ENCODE measurements at places on chromosomes 11 and 22.

DNA sequence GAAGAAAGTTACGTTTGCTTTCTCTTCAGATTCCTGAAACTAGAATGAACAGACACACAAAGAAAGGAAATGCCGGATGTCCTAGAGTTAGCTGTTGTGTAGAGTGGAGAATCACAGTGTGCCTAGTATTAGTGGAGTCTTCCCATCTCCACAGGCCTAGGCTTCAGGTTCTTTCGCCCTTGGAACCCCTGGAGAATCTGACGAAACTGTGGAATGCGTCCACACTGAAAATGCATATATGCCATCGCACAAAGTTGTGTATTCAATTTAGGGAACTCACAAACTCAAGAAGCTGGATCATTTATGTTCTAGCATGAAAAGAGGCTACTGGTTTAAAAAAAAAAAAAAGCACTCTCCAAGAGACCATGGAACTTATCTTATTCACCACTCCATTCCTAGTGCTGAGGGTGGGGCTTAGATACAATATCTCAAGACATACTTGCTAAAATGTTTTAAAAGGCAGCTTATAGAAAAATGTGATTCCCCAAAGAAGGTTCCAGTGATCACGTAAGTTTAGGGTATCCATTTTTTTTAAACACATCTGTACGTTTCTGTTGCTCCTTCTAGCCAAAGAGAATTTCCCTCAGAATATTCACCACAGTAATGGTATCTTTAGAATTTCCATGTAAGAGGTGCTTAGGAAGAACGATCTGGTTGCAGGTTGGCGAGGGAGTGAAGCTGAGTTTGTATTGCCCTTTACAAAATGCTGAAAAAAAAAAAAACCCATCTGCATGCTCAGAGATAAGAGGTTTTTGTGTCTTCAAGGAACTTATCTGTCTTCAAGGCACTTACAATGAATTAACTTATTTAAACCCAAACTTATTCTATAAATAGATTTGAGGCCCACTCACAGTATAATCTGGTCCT lies 20.0 kb downstream of the MAML2 start:
- no peak for DNase-seq

DNA sequence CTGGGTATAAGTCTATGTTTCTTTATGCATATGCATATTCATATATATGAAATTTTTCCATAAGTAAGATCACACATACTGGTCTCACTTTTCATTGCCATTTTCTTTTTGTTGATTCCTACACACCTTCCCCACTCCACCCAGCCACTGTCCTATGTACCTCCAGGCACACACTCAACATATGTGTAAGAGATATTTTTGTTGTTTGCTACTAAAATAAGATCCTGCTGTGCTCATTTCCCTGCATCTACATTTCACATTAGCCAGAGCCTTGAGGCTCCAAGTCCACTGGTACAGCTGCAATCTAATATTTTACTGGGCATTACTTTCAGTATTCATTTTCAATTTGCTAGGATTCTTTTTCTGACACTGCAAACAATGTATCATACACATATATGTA lies 8.1 kb upstream of the KRTAP5-10 start:
- no peak for DNase-seq

- no peak for DNase-seq
These were observed 15.2 kb upstream of the MTMR2 start for GRCh38 chr11:95939091-95939490.

DNA sequence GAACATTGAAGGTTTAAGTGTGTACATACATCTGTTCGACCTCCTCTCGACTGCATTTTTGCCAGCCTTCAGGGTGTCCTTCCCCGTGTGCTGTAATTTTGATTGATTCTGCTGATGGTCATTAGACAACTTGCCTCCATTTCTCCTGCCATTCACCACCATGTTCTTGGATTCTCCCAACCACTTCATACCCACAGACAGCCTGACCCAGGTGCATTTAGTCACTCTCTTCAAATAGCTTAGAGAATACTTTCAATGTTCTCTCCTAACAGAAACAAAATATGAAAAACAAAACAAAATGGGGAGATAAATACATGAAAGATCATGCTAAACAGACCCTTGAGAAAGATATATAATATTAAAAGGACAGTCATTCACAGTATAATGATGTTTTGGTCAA lies 23.2 kb downstream of the KMT5B start:
- DNase-seq, result no peak

- no peak for DNase-seq
These were observed 19.6 kb downstream of the ATM start for GRCh38 chr11:108242422-108242821.

DNA sequence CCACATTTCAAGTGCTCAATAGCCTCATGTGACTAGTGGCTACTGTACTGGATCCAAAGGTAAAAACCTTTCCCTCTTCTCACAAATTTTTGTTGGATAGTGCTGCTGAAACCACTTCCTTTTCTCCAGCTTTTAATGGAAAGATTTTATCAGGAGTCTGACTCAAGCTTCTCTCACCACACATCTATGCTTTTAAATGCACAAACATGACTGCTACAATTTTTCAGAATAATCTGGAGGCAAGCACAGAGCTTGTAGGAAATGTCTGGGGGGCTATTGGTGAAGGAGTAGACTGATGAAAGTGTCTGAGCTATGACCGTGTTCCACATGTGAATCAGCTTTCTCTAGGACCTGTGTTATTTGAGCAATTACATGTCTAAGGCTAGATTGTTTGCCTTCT lies 101.1 kb upstream of the FAT3 start:
- DNase-seq, result no peak

GRCh38 chr11:10197091-10197490 lies 96.9 kb downstream of the SBF2 start:
- DNase-seq, result no peak

All from effector CD4-positive, alpha-beta T cell (primary cell).